ENCODE measurements at places on chromosomes 6 and 20. TPM values are rescaled to one million over a fixed set of nuclear protein-coding genes. Genes with fewer than 3 reads are reported as not detected.

Gene PTPRT
- total RNA-seq: not detected

Gene PDYN
- not detected for total RNA-seq

Gene C6orf15
- not detected for total RNA-seq

Gene C6orf141
- not detected for total RNA-seq

Gene RIPPLY2
- total RNA-seq: not detected

Gene BANF2
- total RNA-seq: not detected

Gene LY6G6C
- not detected for total RNA-seq

Gene FAM162B
- total RNA-seq: 3.9 TPM

Gene POU5F1
- total RNA-seq: not detected

Gene C6orf52
- total RNA-seq: not detected

Gene PSORS1C2
- not detected for total RNA-seq

Gene PNPLA1
- total RNA-seq: not detected

Gene EBF4
- total RNA-seq: 1.5 TPM

Gene PLCG1
- total RNA-seq: 23.6 TPM

Gene KHDC1L
- total RNA-seq: not detected

Gene OXT
- not detected for total RNA-seq

Gene LY6G6F
- total RNA-seq: not detected

Gene SLC13A3
- total RNA-seq: 0.41 TPM

Gene OPN5
- not detected for total RNA-seq

Gene CRISP3
- total RNA-seq: not detected

Gene WFDC10B
- total RNA-seq: not detected

Gene HLA-DRB1
- 22.9 TPM for total RNA-seq

Gene GPR6
- not detected for total RNA-seq

Gene RSPH4A
- total RNA-seq: 0.56 TPM

Gene SLC17A2
- total RNA-seq: 0.11 TPM

Gene CTCFL
- not detected for total RNA-seq

Gene GRIK2
- total RNA-seq: 0.39 TPM

Gene KCNQ2
- not detected for total RNA-seq

Gene CALHM6
- total RNA-seq: 0.63 TPM

Gene NHSL1
- 0.31 TPM for total RNA-seq

Gene CST4
- total RNA-seq: not detected

Gene RPS21
- total RNA-seq: 3,080 TPM

Gene BICRAL
- 7.9 TPM for total RNA-seq

Measured in gastrocnemius medialis (tissue), 4 donors.